ENCODE measurements at places on chromosomes 12 and 14.

DNA sequence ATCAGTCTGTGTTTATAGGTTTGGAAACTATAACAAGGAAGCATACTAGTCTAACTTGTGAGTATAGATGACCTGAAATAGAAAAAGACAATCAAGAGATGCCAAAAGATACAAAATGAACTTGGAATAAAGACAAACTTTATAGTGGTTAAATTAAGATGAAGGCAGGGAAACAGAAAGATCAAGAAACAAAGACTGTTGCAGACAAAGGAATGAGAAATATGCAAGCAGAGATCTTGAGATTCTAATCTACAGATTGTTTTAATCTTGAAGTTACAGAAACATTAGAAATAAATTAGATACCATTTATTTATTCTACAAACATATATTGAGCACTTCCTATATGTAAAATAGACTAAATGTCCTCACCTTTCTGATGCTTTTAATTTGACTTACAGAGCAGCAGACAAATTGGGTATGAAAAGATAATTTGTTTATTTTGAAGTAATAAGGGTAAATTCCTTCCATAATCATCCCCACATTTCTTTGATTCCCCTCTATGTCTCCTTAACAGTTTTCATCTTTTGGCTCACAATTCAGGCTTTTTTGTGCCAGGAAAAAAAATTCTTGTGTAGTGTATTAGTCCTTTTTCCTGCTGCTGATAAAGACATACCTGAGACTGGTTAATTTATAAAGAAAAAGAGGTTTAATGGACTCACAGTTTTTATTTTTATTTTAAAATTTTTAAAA lies 134.4 kb downstream of the KITLG start:
- no peak for DNase-seq

GRCh38 chr14:54985156-54985555 lies 41.7 kb downstream of the WDHD1 start:
- DNase-seq: no peak

DNA sequence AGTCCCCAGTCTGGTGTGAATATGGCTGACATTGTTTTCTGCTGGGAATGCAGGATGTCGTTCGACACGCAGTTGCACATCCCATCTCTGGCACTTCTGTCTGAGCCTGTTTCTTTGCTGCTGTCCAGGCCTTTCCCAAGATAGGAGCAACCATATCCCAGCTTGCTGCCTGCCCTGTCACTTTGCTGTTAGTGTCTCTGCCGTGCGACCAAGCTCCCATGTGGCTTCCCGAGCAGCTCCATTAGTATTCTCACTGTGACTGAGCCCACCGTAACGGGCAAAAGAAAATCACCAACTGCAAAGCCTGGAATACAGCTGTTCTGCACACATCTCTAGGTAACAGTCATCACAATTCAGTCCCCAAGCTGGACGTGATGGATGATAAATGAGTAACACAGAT lies 66.0 kb upstream of the CPSF6 start:
- no peak for DNase-seq

GRCh38 chr12:132487311-132487741 lies 2.6 kb upstream of the FBRSL1 start:
- no peak for DNase-seq

- DNase-seq: no peak
Observed at GRCh38 chr12:117000316-117000715, 89.6 kb downstream of the FBXW8 start.

GRCh38 chr14:30848449-30849240 lies 25.7 kb upstream of the COCH start:
- DNase-seq: no peak

GRCh38 chr12:121811434-121812319 lies 7.9 kb downstream of the SETD1B start:
- no peak for DNase-seq

- no peak for DNase-seq
Observed at GRCh38 chr12:2528001-2528400, 266.8 kb upstream of the FKBP4 start.

GRCh38 chr14:94659901-94660300 lies 47.7 kb downstream of the SERPINA3 start:
- no peak for DNase-seq

DNA sequence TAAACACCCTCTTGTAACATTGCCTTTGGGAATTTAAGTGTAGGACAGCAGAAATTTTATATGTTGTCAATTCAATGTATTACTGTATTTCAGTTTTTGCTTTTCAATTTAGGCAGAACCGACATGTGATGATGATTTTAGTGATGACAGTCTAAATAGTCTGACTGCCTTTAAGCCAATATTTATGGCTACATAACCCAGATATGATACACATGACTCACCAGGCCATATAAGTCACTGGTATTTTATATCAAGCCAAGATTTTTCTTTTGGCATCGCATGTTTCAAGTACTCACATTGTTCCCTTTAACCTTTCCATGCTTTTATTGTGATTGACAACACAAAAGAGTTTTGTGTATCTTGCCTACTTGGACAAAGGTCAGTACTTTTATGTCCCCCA lies 13.6 kb upstream of the PPM1A start:
- DNase-seq: no peak

GRCh38 chr14:101058571-101058970 lies 155.0 kb upstream of the RTL1 start:
- no peak for DNase-seq

DNA sequence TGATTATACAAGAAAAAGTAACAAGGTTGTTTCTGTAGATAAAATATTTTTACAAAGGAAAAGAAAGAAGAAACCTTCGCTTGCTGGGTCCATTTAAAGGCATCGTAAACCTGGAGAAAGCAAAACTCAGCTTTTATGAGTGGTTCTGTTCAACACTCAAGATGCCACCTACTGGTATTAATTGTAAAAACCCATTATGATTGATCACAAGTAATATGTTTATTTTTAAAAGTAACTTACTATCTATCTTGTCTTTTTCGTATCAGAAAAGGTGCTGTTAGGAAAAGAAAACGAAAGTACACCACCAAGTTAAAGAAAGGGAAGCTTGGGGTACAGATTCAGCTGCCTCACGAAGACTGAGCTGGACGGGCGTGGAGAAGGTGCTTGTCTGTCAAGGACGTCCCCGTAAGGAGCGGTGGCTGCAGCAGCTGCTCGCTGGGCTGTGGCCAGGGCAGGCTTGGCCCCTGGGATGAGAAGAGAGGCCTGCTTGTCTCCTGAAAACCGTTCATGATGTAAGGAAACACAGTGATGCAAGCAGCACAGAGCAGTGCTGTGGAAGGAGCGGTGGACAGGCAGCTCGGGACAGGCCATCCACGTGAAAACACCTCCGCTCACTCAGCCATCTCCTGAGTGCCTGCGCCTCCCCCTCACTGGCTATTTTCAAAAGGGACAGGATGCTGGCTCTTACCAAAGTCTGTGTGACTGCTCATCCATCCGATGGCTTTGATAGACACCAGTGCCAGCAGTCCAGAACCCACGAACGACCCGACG lies 25.0 kb downstream of the SLC15A4 start:
- no peak for DNase-seq

GRCh38 chr12:77469578-77470333 lies 360.9 kb upstream of the NAV3 start:
- no peak for DNase-seq

DNA sequence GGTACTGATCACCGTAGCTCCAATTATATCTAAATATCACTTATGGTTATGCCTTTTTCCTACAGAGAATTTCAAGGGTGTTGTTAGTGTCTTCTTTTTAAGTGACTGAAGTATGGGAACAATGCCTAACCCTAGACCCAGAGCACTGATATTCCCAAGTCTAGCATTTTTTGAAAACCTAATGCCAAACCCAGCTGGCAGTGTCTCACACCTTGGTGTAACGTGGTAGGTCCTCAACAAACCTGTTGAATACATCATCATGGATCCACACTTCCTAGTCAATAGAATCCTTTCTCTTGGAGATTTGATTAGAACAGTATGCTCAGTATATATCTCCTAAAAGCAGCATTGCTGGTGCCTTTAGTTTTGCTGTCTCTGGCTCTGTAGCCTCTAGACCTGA lies 37.7 kb upstream of the RMST start:
- DNase-seq: no peak

DNA sequence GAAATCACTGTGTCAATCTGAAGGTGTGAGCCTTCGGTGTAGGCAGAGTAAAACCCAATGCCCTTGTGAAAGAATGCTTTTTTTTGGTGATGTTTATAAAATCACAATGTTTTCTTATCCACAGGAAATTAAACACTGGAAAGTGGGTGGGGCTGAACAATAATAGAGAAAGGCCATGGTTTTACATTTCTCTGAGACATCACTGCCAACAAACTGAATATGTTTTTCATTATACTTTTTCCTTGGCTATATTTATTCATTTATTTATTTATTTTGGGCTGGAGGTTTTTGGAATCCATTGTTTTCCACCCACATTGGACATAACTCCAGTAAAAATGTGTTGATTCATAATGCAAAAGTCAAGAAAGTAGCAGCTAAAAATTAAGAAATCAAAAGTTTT lies 16.9 kb downstream of the LRRK2 start:
- DNase-seq: no peak

- DNase-seq: no peak
Observed at GRCh38 chr14:96792003-96792402, 5.2 kb upstream of the VRK1 start.

DNA sequence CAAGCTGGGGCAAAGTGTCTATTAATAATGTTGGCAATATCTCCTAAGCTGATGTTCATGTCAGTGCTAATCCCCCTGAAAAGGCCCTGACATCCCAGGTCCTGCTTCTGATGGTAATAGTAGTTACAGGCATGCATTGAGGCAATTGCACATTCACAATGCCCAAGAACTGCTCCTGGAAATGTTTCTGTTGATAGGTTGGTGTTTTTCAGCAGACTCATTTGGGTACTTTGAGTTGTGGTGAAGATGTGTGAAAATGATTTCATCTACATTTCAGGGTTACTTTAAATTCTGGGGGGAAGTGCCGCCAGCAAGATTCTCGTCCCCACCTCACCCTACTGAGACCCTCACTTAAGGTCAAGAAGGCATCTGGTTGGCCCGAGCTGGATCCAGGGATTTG lies 92.9 kb downstream of the BBS10 start:
- no peak for DNase-seq

DNA sequence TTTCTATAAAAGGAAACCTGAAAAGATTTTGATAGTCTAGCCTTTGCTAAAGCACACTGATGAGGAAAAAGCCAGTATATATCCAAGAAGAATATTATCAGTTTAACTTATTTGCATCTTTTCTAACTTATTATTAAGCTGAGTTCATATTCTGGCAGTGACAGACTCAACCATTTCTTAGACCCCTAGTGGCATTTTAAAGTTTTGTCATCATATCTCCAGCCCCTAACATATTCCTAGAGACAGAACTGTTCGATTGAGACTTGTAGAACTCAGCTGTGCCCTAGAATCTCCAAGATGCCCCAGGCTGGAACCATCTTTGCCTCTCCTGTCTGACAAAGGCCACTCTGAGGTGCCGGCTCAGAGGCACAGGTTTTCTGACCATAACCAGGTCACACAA lies 365.6 kb downstream of the NELL2 start:
- DNase-seq: no peak

DNA sequence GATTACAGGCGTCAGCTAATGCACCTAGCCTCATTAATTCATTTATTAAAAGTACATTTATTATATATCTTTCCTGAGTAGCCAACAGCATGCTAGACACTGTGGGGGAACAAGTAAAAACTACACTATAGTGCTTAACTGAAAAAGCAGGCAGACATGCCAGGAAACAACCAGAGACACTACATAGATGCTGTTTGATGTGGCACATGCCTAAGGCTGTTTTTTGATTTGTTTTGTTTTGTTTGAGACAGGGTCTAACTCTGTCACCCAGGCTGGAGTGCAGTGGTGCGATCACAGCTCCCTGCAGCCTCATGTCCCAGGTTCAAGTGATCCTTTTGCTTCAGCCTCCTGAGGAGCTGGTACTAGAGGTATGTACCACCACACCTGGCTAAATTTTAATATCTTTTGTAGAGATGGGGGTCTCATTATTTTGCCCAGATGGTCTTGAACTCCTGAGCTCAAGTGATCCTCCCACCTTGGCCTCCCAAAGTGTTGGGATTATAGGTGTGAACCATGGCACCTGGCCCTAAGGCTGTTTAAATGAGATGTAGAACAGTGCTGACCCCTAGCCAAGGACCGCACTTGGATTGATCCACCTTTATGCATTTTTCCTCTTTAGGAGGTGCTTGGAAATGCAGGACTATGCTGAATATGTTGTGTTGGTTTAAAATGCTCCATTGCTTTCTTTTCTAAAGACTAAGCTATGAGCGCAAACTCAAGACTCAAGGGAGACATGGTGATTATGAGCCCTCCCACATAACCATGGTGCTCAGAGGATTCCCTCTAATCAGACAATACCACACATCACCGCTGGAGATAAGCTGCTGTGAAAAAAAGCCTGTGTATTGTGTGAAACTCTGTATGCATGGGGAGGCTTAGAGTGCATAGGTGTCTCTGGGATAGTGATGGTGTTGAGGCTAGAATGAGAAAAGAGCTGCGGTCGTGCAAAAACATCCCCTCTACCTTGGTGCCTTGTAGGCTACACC lies 10.5 kb upstream of the C14orf93 start:
- no peak for DNase-seq

- no peak for DNase-seq
Observed at GRCh38 chr12:101884174-101884573, 6.8 kb downstream of the DRAM1 start.

- no peak for DNase-seq
Observed at GRCh38 chr14:104732355-104732804, 8.4 kb downstream of the ADSS1 start.

- no peak for DNase-seq
Observed at GRCh38 chr12:90338365-90338764, 616.6 kb downstream of the CCER1 start.

- DNase-seq: no peak
Observed at GRCh38 chr14:50340963-50341362, 28.8 kb downstream of the DMAC2L start.

DNA sequence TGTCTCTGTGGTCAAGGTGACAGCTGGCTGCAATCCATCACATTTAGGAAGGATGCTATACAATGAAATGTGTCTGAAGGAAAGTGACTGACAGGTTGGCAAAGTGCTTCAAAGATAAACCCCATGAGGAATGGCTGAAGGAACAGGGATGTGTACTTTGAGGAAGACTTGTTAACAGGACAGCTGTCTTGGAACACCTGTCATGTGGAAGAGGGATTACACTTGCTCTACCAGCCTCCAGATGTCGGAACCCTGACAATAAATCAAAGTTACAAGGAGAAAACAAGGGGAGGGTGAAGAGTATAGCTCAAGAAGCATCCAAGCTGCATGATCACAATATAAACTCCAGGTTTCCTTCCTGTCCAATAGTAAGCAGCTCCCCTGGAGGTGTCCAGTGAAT lies 147.8 kb upstream of the TMCC3 start:
- no peak for DNase-seq

- DNase-seq: no peak
Observed at GRCh38 chr14:22814941-22815713, at the start of gene SLC7A7. SLC7A7 (minus strand) TSS chr14:22815435; CDS start chr14:22813398, 2,037 bp downstream.

DNA sequence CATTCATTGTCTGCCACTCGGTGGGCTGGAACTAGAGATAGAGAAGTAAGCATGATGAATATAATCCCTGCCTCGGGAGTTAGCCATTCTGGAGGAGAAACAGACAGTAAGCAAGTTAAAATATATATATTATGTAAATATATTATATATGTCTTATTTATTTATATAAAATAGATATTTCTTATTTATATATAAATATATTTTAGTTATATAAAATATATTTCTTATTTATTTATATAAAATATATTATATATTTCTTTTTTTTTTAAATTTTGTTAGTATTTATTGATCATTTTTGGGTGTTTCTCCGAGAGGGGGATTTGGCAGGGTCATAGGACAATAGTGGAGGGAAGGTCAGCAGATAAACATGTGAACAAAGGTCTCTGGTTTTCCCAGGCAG lies 78.1 kb upstream of the TBX5 start:
- DNase-seq: no peak

Measured in omental fat pad (tissue), 4 donors.